Left ventricle myocardium inferior (tissue), 1 donor: ENCODE measurements at places on chromosomes 4 and X. TPM values are rescaled to one million over a fixed set of nuclear protein-coding genes. Genes with fewer than 3 reads are reported as not detected.
A peak's percentile ranks its signal among the peaks of the same experiment; 100 is the strongest.

- H3K27me3 ChIP-seq = no peaks in the 10 kb centered on the region
- DNase-seq = no peak
- H3K4me1 ChIP-seq = peaks cover 24% of the 10 kb centered on the region
- H3K27ac ChIP-seq = peak overlapping the region; percentile 25
- no peak overlapping the region for H3K4me3 ChIP-seq
- no peaks in the 10 kb centered on the region for H3K36me3 ChIP-seq
Observed at GRCh38 chr4:77699731-77700210, 94.2 kb downstream of the CXCL13 start.

- peaks cover 99% of the 10 kb centered on the region for H3K27me3 ChIP-seq
- peaks cover 84% of the 10 kb centered on the region for H3K4me1 ChIP-seq
- peaks cover 5% of the 10 kb centered on the region for H3K36me3 ChIP-seq
Observed at GRCh38 chr4:4857809-4858508, 1.5 kb upstream of the MSX1 start.

- no peaks in the 10 kb centered on the region for H3K36me3 ChIP-seq
- no peak overlapping the region for H3K27ac ChIP-seq
- H3K4me1 ChIP-seq = no peaks in the 10 kb centered on the region
- no peak overlapping the region for H3K4me3 ChIP-seq
- no peak for DNase-seq
Observed at GRCh38 chr4:113935190-113935589, 44.3 kb downstream of the ARSJ start.

DNA sequence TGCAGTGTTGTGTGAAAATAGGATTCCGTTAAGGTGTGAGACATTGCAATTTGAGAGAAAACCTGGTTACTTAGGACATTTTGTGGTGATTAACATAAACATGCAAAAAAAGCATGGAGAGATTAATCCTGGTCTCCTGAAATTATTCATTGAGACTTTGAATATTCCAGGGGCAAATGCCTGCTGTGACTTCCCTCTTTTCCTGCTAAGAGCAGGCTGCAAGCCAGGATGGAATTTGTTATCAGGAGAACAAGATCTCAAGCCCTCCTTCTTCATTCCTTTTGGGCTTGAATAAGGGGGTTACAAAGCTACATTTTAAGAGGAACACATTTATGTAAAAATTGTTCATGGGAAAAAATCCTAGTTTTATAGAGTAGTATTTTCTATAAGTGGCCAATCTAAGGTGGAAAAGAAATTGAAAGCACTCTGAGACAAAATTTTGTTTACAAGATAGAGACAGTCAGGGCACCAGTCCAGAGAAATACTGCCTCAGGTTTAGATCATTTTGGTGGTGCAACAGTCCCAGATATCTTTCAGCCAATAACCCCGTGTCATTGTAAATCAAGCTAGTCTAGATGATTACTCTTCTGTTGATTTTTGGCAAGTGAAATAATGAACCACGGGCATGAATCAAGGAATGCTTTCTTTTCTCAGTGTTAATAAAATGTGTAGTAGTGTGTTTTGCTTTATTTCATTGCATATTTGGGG lies 1528.3 kb upstream of the AGA start:
- no peak overlapping the region for H3K27ac ChIP-seq
- H3K4me3 ChIP-seq = no peak overlapping the region
- no peaks in the 10 kb centered on the region for H3K36me3 ChIP-seq

- H3K27me3 ChIP-seq = no peaks in the 10 kb centered on the region
- H3K27ac ChIP-seq = no peak overlapping the region
- H3K4me3 ChIP-seq = no peak overlapping the region
- no peaks in the 10 kb centered on the region for H3K36me3 ChIP-seq
Observed at GRCh38 chr4:81751531-81752289, 280.0 kb upstream of the RASGEF1B start.

Gene CFAP47
- total RNA-seq = not detected

Gene PAGE2B
- total RNA-seq = not detected

Gene SLC7A11
- 0.19 TPM for total RNA-seq

Gene FAM53A
- 0.71 TPM for total RNA-seq

Gene DRD5
- not detected for total RNA-seq
